ENCODE measurements at places on chromosomes 5 and 9.

DNA sequence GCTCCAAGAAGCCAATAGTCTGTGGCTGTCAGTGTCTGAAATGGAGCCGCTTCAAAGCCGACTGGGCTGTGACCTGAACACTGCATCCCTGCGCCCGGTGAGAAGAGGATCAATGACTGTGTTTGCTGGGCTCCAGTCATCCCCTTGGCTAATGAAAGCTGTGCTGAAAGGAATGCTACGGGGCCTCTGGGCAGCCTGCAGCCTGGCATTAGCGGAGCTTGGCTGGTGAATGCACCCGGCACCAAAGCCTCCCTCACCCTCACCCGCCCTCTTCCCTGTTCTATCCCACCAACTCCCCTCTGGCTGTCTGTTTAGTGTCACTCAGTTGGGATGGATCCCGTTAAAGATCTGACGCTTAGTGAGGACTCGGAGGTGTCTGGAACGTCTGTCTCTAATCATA lies 355.3 kb downstream of the BNC2 start:
- DNase-seq, result no peak

GRCh38 chr9:118558891-118559290 lies 810.3 kb downstream of the BRINP1 start:
- no peak for DNase-seq

GRCh38 chr5:72474516-72474915 lies 32.7 kb downstream of the ZNF366 start:
- DNase-seq, result no peak

GRCh38 chr9:15154677-15155076 lies 152.3 kb downstream of the TTC39B start:
- DNase-seq, result no peak

DNA sequence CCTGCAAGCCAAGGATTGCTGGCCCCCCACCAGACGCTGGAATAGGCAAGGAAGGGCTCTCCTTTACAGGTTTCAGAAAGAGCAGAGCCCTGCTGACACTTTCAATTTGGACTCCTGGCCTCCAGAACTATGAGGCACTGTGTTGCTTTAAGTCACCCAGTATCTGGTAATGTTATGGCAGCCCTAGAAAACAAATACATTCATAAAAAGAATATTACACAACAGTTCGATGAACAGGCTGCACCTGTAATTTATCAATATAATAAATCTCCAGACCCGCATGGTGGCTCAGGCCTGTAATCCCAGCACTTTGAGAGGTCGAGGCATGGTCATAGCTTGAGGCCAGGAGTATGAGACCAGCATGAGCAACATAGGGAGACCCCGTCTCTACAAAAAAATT lies 7.5 kb downstream of the CMBL start:
- no peak for DNase-seq

- peak; percentile 25 for DNase-seq
Measured at GRCh38 chr5:37043693-37044092, 167.1 kb downstream of the NIPBL start.

GRCh38 chr9:72377041-72377440 lies 12.0 kb upstream of the ZFAND5 start:
- DNase-seq, result no peak

DNA sequence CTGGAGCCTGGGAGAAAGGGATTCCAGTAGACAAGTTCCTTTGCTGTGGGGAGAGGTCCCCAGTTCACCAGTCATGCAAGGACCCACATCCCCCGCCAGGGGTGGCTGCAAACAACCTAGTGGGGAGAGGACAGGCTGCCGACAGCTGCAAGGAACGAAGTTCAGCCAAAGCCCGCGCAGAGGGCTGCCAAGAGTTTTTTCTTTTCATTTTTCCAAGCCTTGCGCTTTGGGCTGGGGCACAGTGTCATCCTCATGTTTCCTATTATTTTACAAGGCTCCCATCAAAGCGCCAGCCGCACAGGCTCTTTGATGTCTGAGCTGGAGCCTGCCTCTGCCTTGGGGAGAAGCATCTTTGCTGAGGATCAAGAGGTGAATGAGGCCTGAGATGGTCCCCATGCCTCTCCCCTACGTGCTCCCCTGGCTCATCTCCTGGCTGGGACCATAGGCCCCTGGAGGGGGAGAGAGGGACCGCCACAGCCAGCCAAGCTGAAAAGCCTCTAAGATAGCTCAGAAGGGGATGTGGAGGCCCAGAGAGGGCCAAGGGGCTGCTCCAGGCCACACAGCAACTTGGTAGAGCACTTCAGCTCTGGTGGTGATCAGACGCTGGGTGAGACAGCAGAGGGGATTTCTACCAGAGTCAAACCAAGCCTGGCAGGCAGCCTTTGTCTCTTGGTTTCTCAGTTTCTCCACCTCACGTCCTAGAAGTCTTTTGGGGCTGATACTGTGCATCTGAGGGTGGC lies 50.4 kb upstream of the SYNPO start:
- DNase-seq, result no peak

- DNase-seq, result no peak
Measured at GRCh38 chr9:2740616-2741015, 23.3 kb downstream of the KCNV2 start.

DNA sequence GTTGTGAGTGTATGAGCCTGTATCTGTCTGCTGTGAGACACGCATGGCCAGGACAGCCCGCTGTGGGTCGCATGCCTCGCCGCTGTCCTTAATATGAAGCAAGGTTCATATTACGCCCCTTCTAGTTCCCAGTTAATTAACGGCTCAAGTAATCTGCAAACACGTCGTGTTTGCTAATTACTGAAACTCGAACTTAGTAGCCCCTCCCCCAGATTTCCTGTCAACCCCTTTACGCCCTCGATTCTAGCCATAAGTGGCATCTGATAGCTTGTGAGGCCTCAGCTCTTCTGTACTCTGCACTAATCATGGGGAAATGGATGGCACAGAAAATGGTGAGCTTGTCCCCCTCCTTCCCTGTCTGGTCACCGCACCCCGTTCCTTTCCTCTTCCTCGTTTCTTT lies 116.9 kb upstream of the OTULINL start:
- no peak for DNase-seq

DNA sequence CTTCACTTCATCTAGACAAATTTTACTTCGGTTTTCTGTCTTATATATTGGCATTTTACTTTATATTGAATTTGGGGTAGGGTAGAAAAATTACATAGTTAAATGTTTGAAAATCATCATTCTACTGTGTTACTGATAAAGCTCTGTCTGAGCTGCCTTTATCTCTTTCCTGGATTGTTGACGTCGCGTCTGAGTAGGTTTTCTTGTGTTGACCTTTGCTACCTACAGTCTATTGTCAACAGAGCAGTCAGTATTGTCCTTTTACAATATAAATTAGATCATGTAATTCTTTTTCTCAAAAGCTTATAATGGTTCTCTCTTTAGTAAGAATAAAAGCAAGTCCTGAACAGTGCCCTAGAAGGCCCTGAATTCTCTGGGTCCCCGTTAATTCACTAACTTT lies 128.2 kb downstream of the HACD4 start:
- DNase-seq, result no peak

- no peak for DNase-seq
Measured at GRCh38 chr5:92652756-92653155, 928.3 kb downstream of the NR2F1-AS1 start.

GRCh38 chr9:129751841-129752801 lies 721 bp downstream of the PTGES start:
- DNase-seq, result no peak

GRCh38 chr5:119458911-119459632 lies 6.8 kb downstream of the HSD17B4 start:
- no peak for DNase-seq

- no peak for DNase-seq
Measured at GRCh38 chr9:33161011-33161588, 6.0 kb downstream of the B4GALT1 start.

DNA sequence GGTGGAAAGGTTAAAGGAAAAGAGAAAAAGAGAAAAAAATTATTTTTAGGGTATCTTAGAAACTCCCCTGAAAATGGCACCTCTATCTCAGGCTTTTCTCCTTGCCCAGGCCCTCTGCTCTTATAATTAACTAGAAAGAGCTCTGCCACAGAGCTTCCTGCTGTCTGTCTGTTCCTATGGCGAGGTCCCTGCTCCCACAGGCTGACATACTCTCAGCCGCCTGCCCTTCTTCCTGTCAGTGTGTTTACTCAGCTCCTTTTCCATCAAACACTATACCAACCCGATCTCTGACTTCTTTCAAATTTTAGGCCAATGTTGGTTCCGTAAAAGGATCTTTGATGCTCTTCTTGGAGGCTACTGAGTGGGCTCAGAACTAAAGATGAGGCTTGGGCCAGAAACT lies 482.6 kb downstream of the DMAC1 start:
- DNase-seq, result no peak

GRCh38 chr5:131977212-131977604 lies 31.7 kb upstream of the MEIKIN start:
- no peak for DNase-seq

- peak; percentile 26 for DNase-seq
Measured at GRCh38 chr5:37249815-37250164, 614 bp upstream of the CPLANE1 start.

- no peak for DNase-seq
Measured at GRCh38 chr9:91711755-91712601, 238.1 kb downstream of the ROR2 start.

DNA sequence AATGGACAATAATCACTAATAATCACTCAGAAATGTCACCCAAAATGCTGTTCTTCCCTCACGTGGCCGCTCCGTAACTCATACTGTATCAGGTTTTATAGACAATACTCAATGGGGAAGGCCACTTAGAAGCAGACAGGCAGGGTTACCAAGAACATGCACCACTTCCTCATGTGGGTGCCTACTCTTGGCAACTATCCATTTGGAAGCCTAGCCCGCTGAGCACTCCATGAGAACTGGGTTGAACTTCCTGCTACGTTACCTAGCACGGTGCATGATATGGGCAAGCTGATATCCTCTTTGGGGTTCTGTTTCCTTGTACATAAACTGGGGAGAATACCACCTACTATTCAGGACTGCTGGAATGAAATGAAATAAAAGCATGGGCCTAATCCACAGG lies 14.3 kb downstream of the DAP start:
- DNase-seq, result no peak

DNA sequence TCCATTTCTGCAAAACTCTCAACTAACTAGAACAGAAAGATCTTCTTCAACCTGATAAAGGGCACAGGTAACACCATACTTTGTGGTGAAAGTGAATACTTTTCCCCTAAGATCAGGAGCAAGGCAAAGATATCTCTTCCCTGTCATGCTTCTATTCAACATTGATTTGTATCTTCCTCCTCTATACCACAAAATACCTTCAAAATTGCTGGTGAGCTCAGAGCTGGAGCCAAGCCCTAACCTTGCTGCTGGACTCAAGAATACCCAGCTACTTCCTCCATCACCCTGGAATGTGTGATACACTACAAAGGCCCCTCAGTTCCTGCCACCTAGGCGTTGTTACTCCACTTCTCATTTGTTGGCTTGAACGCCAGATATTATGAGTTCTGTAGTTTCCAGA lies 499.0 kb downstream of the ACTL7B start:
- no peak for DNase-seq

DNA sequence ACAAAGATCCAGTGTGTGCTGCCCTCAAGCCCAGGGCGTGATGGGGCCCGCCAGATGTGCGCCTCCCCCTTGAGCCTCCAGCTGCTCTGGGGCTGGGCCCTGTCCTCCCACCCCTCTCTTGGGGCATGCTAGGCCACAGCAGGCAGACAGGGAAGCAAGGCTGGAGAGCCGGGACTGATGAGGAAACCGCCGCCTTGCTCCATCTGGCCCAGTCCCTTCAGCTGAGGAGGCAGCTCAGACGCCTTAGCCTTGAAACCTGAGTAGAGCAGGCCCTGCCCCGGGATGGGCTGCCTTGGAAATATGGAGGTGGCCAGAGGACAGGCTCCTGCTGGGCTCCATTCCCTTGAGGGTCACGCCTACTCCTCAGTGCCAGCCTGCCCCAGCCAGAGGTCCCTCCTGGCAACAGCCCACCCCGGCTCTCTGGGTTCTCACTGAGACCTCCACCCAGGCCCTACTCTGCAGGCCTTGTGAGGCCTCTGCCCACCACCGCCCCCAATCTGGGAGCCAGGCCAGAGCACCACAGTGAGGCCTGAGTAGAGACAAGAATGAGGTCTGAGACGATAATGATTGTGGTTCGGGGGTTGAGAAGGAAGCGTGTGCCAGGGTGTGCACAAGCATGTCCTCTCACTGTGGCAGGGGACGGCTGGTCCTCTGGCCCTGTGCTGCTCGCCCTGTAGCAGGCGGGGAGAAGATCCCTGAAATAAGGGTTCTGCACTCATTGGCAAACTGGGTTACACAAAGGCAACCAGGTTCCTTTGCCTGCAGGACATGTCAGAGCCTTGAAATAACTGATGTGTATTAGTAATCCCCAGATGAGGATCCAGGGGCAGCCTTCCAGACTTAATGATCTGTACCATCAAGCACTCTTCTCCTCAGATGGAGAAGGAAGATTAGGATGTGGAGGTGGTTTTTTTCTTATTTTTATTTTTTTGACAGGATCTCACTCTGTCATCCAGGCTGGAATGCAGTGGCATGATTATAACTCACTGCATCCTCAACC lies 30.9 kb downstream of the CXXC5 start:
- no peak for DNase-seq

GRCh38 chr5:16589658-16590057 lies 27.1 kb downstream of the RETREG1 start:
- no peak for DNase-seq

DNA sequence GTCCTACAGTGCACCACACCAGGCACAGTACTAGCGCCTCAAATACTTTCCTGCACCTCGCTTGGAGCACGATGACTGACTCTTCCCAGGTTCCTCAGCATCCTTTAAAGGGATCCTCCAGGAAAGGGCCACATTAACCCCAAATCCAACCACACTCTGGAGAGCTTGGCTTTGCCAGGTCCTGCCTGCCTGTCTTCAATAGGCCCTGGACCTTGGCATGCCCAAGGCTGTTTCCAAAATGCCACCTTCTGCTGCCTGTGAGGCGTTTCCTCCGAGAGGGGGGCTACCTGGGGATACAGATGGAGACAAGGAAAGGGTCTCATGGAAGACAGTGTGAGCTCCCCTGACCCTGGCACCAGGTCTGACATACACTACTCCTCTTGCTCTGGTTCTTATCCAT lies 169.9 kb downstream of the DAB2IP start:
- no peak for DNase-seq

DNA sequence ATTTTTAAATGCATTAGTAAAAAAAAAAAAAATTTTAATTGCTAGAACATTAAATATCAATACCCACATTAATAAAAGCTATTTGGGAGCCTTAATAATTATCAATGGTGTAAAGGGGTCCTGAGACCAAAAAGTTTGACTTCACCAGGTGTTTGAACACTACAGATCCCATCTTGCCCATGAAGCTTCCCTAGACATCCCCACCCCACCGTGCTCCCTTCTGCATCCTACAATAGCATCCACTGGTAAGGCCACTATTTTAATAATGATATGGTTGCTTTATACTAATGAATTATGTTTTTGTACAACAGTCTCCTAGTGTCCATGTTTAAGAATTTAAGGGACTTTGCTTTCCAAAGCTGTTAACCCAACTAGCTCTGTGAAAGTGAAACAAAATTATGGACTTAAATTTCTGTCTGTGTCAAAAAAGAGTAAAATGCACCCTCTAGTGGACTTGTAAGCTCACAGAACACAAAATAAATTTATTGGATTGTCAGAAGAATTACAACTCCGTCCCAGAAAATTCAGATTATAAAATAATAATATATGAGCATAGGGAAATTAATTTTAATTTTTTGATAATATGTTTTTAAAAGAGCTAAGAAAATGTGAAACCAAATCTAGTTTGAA lies 76.0 kb downstream of the ARL15 start:
- no peak for DNase-seq

GRCh38 chr5:89374144-89374784 lies 491.3 kb upstream of the MEF2C start:
- no peak for DNase-seq
